ENCODE measurements at places on chromosomes 16 and 17. TPM values are rescaled to one million over a fixed set of nuclear protein-coding genes. Genes with fewer than 3 reads are reported as not detected.

The EEF2KMT gene
- 4.3 TPM for total RNA-seq

The BFAR gene
- 33.1 TPM for total RNA-seq

The FBXO39 gene
- 0.09 TPM for total RNA-seq

The ARL5C gene
- under 0.01 TPM for total RNA-seq

The TSPAN10 gene
- total RNA-seq = 3.3 TPM

The TMEM95 gene
- not detected for total RNA-seq

The LCMT1 gene
- total RNA-seq = 36.7 TPM

The SAMD14 gene
- 1.6 TPM for total RNA-seq

The FBXL16 gene
- total RNA-seq = under 0.01 TPM

The OR1F1 gene
- not detected for total RNA-seq

The KRTAP1-5 gene
- total RNA-seq = not detected

The KCTD19 gene
- not detected for total RNA-seq

The TP53TG3 gene
- not detected for total RNA-seq

The LDHD gene
- 0.43 TPM for total RNA-seq

The MYH8 gene
- not detected for total RNA-seq

The CES5A gene
- not detected for total RNA-seq

The KRTAP9-4 gene
- not detected for total RNA-seq

The COL1A1 gene
- total RNA-seq = 1,635 TPM

The RTN4RL1 gene
- 0.47 TPM for total RNA-seq

The LITAF gene
- 76.0 TPM for total RNA-seq

The AMZ2 gene
- 83.1 TPM for total RNA-seq

The ORC6 gene
- total RNA-seq = 1.2 TPM

The PROCA1 gene
- 1.6 TPM for total RNA-seq

The DLX4 gene
- not detected for total RNA-seq

The CCDC78 gene
- 2.0 TPM for total RNA-seq

The KRTAP2-2 gene
- not detected for total RNA-seq

The TBC1D28 gene
- not detected for total RNA-seq

The SALL1 gene
- 0.16 TPM for total RNA-seq

The DNAI2 gene
- total RNA-seq = not detected

The TBC1D3G gene
- total RNA-seq = not detected

The KRTAP4-4 gene
- total RNA-seq = not detected

The HAS3 gene
- 0.69 TPM for total RNA-seq

The KRT23 gene
- 0.16 TPM for total RNA-seq

The TBC1D3D gene
- 0.16 TPM for total RNA-seq

The C16orf92 gene
- total RNA-seq = not detected

The PLCG2 gene
- 0.16 TPM for total RNA-seq

The VAT1L gene
- total RNA-seq = not detected

The PLA2G10 gene
- total RNA-seq = not detected

The SLFN12L gene
- 0.16 TPM for total RNA-seq

The ATMIN gene
- total RNA-seq = 21.9 TPM

The NHERF2 gene
- total RNA-seq = 34.4 TPM

The ZFHX3 gene
- total RNA-seq = 4.7 TPM

The GABARAP gene
- 205 TPM for total RNA-seq

The ST6GALNAC2 gene
- 1.4 TPM for total RNA-seq

The GJC1 gene
- 10.2 TPM for total RNA-seq

The MYCBPAP gene
- total RNA-seq = 2.6 TPM

The HOXB5 gene
- total RNA-seq = 0.09 TPM

The ITGAD gene
- not detected for total RNA-seq

The HS3ST3A1 gene
- total RNA-seq = 11.2 TPM

The C16orf95 gene
- 4.7 TPM for total RNA-seq

The SLC5A10 gene
- not detected for total RNA-seq

The IRX3 gene
- under 0.01 TPM for total RNA-seq

The DPEP1 gene
- 0.26 TPM for total RNA-seq
